ENCODE measurements at places on chromosomes 16 and 17.

- DNase-seq, result no peak
Measured at GRCh38 chr16:566475-567372, at the start of gene NHLRC4. TSS of gene NHLRC4 (plus strand) at chr16:567005. CDS start at chr16:568048, 1,043 bp downstream.

DNA sequence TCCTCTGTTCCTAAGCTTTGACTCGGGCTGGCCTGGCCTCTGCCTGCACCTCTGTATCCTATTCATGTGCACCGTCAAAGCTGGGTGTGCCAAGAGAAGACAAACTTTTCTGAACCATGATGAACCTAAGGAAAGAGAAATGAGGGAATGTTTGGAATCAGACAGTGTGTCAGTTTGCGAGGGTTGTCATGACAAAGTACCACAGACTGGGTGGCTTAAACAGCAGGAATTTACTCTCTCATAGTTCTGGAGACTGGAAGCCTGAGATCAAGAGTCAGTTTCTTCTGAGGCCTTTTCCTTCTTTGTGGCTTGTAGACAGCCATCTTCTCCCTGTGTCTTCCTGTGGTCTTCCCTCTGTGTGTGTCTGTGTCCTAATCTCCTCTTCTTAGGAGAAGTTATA, 129.0 kb downstream of the KATNIP start:
- DNase-seq, result no peak

- no peak for DNase-seq
Measured at GRCh38 chr16:9964426-9964825, 217.8 kb downstream of the GRIN2A start.

- DNase-seq, result peak; percentile 35
Measured at GRCh38 chr17:60065136-60065535, 13.6 kb downstream of the HEATR6 start.

DNA sequence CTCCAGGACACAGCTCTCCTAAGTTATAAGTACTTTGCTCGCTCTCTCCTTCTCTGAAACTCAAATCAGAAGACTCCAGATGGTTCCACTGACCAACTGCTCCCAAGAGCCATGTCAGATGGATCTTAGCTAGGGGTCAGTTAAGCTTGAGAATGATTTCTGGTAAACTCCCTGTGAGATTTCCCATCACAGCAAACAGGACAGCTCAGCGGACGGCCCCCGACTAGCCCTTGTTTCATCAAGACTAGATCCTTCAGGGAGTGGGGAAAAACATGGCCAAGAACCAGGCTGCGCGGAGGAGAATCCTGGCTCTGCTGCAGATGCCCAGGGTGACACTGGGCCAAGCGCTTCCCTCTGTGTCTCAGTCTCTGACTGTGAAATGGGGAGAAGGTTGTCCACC, 159.8 kb downstream of the C16orf78 start:
- no peak for DNase-seq

DNA sequence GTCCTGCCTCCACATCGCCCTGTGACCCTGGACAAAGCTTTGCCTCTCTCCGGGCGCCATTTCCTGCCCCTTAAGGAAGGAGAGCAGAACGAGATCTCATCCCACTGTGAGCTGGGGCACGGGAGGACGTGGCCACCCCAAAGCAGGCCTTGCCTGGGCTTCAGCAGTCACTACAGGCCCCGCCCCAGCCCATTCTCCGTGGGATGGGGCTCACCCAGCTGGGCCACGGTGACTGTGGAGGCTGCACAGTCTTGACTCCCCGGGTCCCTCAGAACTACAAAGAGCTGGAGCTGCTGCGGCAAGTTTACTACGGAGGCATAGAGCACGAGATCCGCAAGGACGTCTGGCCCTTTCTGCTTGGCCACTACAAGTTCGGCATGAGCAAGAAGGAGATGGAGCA, 28.2 kb downstream of the MNT start:
- no peak for DNase-seq

- no peak for DNase-seq
Measured at GRCh38 chr17:78815696-78816095, 24.9 kb downstream of the USP36 start.

- DNase-seq, result no peak
Measured at GRCh38 chr16:31361201-31362110, 6.5 kb downstream of the ITGAX start.
